ENCODE measurements at places on chromosomes 1 and 21.

GRCh38 chr21:36478207-36478701, 1.7 kb downstream of the CLDN14 start:
- DNase-seq: no peak

GRCh38 chr1:202046227-202046626, 35.8 kb downstream of the ELF3 start:
- no peak for DNase-seq

DNA sequence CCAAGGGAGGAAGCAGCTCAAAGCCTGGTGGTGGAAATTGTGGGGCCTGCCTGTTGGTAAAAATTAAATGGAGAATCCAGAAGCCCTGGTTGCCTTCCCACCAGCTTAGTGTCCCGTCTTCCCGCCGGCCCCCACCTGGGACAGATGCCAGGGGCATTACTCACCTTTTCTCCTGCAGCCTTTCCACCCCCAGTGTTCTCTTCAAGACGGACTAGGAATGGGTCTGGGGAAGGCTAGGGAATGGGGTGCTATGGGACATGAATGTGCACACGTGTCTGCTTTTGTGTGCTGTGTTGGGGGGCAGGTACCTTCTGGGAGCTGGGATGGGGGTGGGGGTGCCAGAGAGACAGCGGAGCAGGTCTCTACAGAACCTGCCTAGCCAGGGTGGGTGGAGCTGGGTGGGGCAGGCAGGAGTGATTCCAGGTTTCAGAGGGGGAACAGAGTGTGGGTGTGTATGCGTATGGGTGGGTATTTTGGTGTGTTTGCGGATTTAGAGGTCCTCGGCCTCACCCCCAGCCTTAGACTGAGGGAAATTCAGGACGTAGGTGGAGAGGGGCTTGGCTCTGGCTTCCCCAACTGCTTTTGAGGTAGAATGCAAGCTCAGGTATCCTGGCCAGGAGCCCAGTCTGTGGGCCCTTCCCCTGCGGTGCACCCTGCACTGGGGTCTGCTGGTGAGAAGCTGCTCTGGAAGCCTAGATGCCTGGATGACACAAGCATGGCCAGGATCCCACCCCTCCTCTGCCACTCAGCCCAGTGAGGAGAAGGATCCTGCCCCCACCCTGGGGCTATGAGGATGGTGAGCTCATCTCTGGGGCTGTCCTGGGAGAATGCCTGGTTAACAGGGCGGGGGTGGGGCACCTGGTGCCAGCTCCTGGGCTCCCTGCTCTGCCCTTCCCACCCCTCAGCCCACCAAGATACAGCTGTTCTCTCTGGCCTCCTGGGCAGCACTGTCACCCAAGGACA, 7.8 kb downstream of the VANGL2 start:
- DNase-seq: no peak

DNA sequence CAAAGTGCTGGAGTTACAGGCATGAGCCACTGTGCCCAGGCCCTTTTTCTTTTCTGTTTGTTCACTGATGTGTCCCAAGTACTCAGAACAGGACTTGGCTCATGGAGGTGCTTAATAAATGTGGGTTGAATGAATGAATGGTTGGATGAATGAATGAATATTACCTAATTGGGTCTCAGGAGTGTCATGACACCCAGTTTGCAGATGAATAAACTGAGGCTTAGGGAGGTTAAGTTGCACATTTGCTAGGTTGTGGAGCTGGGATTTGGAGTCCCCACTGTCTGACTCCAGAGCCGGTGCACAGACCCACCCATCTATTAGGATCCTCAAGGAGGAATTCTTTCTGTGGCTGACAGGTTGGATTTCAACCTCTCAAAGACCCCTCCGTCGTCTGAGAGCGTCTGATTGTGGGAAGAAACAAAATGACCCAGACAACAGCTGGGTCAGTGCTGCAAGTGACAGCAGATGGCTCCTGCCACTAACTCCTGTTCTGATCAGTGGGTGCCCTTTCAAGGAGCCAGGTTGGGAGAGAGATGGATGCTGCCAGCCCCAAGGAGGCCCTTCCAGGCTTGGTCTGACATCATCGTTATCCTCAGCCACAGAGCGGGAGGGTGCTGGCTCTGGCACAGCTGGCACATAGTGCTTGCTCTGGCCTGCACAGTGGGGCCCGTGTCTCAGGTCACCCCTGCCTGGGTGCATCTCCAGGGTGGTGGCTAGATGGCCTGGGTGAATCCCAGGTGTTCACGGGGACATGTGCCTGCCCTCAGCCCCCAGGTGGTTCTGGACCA, 24.2 kb downstream of the ARHGEF10L start:
- DNase-seq: no peak

- no peak for DNase-seq
Observed at GRCh38 chr21:16377120-16377658, 647.4 kb downstream of the USP25 start.

DNA sequence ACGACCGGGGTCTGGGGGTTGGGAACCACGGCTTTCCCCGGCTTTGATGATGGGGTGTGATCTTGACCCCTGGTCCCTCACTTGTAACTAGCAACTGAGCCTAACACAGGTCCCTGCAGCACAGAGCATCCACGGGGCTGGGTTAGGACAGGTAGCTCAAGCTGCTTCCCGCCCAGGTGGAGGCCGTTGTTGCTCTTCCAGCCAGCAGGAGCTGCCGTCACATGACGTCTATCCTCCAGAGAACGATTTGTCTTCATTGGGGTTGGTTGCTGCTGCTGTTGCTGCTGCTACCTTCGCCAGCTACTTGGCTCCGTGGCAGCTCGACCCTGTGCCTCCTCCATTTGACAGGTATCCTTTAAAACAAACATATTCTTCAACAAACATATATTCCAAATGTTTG, 74.3 kb upstream of the ADAR start:
- DNase-seq: no peak

DNA sequence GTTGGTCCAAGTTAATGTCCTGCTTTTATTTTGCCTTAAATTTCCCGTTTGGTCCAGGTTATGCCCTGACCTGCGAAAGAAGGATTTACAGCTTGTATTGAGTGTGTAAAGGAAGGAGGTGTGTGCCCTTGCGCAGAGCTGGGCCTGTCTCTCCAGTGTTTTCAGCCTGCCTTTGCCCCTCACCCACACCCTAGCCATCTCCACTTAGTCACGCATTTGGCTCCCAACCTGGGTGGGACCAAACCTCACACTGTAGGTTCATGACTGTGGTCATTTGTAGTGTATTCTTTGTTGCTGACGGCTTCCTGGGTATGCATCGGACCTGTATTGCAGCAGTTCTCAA, 572 bp upstream of the SRSF10 start:
- no peak for DNase-seq

DNA sequence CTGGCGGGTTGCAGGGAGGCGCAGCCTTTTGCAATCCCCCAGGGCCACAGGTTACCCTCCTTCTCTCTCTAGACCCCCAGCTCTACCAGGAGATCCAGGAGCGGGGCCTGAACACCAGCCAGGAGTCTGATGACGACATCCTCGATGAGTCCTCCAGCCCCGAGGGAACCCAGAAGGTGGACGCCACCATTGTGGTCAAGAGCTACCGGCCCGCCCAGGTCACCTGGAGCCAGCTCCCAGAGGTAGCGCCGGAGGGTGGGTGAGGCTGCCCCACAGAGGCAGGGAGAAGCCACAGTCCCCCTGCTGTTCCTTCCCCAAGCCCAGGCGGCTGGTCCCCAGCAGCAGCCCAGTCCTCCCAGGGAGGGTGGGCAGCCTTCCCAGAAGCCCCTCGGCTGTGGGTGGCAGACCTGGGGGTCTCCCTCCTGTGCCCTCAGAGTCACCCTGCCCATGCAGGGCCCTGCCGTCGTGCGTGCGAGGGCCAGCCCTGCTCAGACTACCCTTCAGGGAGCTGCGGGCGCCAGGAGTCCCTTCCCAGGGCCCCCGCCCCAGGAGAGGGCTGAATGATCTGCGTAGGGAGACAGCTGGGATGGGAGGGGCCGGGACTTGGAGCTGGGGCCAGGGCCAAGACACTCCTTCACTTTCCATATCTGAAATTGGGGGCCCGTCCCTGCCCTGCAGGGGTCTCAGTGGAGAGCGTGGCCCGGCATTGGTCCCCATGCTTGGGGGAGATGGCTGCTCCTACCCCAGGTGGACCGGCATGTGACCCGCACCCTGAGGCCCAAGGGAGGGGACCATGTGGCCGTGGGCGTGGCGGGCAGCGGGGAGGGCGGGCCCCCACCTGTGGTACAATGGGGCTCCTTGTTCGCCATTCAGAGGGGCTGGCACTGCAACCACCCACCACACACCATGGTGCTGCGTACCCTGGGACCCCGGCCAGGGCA, 12.9 kb downstream of the ARHGEF16 start:
- no peak for DNase-seq

DNA sequence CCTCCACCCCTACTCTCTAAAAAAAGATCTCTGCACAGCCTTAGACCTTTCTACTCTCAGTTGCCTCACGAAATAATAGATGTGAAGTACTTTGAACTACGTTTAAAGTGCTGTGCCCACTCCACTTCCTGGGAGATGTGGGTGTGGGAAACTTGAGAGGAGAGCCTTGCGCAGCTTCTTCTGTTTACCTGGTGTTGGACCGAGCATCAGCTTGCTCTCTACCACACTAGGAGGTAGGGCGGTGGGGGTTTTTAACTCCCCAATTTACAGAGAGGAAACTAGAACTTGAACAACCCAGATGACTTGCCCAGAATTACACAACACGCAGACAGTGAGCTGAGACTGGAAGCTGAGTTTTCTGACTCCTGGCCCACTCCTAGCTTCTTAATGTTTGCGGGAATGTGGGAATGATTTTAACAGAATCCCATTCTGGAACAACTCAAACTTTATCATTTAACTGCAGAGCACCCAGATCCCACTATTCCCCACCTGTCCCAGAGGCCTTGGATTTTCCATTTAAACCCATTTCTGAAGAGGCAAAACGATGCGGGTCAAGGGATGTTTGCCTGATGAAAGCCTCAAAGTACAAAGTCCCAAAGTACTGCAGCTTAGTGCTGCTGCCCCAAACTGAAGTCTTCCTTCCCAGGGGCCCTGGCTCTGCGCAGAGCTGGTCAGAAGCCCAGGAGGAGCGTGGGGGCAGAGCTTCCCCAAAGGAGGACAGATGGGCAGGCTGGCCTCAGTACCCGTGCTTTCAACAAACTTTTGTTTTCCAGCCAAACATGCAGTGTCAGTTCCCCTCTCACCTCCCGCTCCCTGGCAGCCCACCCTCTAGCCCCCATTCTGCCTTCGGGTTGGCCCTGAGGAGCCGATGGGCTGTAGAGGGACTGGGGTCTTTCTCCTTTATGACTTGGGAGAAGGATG, 19.0 kb downstream of the BTG2 start:
- DNase-seq: peak; percentile 90

DNA sequence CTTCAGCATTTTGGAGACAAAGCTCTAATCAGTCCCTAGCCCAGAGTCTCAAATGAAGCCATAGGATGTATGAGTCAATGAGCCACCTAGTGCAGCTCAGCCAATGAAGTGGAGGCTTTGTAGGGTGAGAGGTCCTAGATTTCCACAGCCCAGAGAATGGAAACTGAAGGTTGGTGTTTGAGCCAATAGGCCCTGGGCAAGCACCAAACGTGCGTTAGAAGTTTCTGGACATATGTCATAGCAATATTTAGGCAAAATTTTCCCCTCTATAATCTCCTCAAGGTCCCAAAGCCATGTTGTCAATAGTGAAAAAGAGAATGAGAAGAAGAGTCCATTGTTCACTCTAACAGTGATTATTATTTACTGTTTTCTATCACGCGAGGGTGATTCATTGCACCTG, 361.3 kb downstream of the PLPP3 start:
- DNase-seq: no peak

All from stimulated activated naive CD4-positive, alpha-beta T cell (primary cell).